Activated naive CD4-positive, alpha-beta T cell (primary cell): ENCODE measurements at places on chromosomes 6 and 20.
A peak's percentile ranks its signal among the peaks of the same experiment; 100 is the strongest.

DNA sequence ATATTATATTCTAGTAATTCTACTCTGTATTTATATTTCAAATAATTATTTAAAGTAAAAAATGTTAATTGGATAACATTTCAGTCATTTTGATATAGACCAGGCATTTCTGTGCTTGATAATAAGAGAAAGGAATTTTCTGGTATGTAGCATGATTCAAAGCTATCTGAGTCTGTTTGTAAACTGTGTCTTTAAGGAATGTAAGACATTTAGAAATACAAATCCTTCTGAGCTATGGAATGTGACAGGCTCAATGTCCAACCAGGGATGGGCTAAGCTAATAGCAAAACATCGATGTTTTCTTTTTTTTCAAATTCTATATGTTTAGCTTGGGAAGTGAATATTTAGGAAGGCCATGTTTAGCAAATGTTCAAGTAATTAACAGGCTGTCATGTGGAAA is 41.5 kb upstream of the FAM83B start:
- DNase-seq: no peak

- no peak for DNase-seq
Measured at GRCh38 chr6:159092631-159093030, 47.8 kb upstream of the TAGAP start.

DNA sequence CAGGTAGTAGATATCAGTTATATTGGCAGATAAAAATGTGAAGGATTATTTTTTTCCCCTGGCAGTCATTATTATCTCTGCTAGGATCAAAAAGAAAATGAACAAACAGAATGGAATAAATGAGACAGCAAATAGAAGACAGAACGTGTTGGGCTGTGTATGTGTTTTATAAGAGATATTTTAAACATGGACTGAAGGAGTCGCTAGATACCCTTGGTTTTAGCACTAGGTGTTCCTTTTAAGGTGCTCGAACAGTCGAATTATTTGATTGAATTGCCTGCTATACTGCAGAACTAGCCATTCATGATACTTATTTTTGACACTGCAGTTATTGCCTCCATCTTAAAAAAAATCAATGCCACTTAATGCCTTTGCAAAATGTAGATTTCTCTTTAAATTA is 3.7 kb downstream of the GRIK2 start:
- no peak for DNase-seq

GRCh38 chr6:170192905-170193304 is 98.0 kb downstream of the DLL1 start:
- no peak for DNase-seq

- DNase-seq: no peak
Measured at GRCh38 chr6:28586324-28586723, 60.6 kb downstream of the GPX5 start.

GRCh38 chr20:29427201-29428060 is 1830.0 kb upstream of the DEFB115 start:
- no peak for DNase-seq

- no peak for DNase-seq
Measured at GRCh38 chr6:99130897-99131873, 183.4 kb upstream of the FBXL4 start.

DNA sequence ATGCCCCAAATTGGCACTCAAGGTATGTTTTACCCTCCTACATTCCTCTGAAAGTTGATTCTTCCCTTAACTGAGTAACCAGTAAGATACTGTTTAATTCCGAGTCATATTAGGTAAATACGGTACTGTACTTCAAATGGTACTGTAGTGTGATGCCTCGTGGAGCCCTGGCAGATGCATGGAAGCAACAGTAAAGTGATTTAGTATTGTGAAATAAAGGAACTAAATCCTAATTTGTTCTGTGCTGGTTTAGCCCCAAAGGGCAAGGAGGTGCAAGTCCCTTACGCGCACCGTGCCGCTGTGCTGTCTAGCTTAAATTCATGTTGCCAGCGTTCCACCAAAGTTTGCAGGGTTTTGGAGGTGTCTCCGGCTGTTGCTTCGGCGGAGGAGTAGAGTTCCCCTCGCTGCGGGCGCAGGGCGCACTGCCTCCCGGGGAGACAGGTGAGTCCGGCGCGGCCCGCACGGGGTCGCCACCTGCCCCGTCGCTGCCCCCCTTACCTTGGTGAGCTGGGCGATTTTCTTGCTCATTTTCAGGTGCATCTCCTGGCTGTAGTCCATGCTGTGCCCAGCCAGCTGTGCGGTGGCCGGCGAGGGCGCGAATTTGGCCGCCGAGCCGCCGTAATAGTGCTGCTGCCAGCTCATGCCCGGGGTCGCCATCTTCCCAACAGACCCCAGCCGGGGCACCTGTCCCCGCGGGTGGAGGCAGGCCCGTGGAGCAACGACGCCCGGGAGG is 655 bp downstream of the FAM184A start:
- DNase-seq: peak; percentile 23

DNA sequence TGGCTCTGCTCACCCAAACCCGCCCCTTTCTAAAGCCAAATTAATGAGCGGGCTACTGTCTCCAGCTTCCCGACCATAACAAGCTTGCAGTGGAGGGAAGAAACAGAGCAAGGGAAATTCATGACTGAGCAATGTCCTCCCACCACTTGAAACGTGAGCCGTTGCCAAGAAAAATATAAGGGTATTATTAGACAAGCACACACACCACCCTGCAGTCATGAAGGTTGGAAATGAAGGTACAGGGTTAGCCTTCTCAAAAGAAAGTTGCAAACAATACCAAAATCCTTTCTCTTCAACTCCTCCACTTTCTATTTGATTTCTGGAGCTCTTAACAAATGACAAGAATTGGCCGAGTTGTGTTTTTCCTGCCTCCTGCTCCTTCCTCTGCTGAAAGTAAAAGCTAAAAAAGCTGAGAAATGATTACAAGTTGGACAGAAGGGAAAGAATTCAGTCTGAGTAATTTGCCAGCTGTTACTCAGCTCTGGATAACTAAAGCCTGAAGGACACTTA is 151.1 kb upstream of the B3GAT2 start:
- DNase-seq: no peak

GRCh38 chr20:19546648-19547047 is 211.4 kb upstream of the RIN2 start:
- no peak for DNase-seq

DNA sequence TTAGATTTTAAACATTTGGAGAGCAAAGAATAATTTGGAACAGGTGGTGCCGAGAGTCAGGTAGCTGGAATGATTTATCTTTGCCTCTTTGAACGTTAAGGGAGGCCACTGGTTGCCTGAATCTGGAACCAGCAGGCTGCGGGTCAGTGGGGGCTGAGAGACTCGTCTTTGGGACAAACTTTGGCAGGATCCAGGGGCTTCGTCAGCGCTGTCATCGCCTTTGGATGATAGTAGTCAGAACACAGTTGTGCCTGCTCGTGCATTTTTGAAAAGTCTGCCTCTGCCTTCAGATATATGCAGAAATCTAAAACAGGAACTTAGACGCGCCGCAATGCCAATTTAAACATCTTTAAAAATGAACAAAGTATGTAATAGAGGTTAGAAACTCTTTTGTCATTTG is 5.0 kb downstream of the EYA2 start:
- no peak for DNase-seq

GRCh38 chr6:129368970-129369369 is 341.0 kb downstream of the ARHGAP18 start:
- DNase-seq: no peak

GRCh38 chr6:161414707-161415106 is 140.8 kb upstream of the AGPAT4 start:
- DNase-seq: no peak

GRCh38 chr6:25458485-25458884 is 179.3 kb downstream of the CARMIL1 start:
- no peak for DNase-seq

GRCh38 chr6:111870051-111870741 is 3.1 kb downstream of the FYN start:
- no peak for DNase-seq

DNA sequence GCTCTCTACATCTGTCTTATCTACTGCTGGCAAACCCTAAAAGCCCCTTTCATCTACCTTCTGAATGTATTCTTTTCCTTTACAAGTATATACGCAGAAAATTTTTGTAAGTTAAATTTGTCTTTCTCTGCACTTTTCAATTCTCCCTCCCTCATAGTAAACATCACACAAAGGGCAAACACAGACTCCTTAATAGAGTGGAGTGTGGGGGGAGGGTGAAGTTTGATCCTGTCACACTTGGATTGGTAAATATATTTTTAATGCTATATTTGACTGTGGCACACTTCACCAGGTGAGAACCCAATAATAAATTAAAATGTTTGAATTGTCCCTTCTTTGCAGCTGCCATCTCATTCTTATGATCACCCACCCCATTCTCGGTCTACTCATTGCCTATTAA is 33.2 kb upstream of the PAQR8 start:
- DNase-seq: no peak

DNA sequence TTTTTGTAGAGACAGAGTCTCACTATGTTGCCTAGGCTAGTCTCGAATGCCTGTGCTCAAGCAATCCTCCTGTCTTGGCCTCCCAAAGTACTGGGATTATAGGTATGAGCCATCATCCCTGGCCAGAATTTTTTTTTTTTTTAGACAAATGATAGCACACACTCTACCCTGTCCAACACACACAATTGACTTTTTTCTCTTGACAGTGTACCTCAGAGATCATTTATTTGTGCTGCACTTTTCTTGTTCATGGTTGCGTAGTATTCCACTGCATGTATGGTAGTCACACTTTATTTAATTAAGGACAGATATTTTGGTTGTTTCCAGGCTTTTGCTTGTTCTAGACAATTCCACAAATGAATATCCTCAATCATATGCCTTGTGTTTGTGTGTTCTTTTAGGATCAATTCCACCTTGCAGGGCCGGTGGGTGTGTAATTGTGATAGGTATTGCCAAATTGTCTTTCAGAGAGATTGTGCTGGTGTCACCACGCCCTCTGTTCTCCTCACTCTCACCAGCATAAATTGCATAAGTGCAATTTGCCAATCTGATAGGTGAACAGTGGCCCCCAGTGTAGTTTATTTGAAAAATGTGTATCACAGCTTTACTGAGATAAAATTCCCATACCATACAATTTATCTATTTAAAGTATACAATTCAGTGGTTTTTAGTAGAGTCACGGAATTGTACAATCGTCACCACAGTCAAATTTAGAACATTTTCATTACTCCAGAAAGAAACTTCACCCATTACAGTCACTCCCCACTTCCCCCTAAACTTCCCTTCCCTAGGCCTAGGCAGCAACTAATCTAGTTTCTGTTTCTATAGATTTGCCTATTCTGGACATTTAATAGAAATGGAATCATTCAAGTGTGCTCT is 20.1 kb downstream of the SRC start:
- DNase-seq: no peak

DNA sequence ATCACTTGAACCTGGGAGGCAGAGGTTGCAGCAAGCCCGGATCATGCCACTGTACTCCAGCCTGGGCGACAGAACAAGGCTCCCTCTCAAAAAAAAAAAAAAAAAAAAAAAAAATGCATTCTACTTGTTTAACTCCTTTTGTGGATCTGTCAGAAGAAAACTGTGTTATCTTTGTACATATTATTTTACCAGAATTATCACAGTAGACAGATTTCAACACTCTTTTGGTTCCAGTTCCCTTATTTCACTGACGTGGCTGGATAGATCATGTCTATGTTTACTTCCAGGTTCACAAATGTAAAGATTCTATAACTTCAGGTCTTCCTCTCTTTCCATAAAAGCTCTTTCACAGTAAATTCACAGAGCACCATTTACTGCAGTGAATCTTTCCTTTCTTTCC is 18.4 kb downstream of the NUDT3 start:
- DNase-seq: no peak

- DNase-seq: no peak
Measured at GRCh38 chr6:129491436-129491835, 218.5 kb downstream of the ARHGAP18 start.

- no peak for DNase-seq
Measured at GRCh38 chr20:3479759-3480615, 9.2 kb downstream of the ATRN start.

GRCh38 chr20:53925651-53926401 is 144.6 kb downstream of the BCAS1 start:
- no peak for DNase-seq

GRCh38 chr20:17077030-17077429 is 149.8 kb upstream of the PCSK2 start:
- DNase-seq: no peak

DNA sequence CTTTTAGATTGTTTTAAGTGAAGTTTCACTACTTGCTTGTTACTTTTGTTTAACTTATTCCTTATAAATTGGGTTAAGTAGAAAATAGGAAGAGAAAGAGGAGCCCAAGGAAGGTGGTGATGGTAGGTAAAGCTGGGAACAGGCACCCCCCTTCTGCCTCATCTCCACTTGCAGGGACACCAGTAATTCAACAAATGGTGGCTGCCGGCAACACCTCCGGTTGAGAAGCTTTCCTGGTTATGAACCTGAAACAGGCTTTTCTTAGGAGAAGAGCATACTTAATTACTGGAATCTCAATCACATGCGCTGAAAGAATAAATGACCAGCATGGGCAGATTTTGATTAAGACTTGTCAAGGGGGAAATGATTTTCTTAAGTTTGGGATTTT is 158.9 kb upstream of the ZNF217 start:
- DNase-seq: no peak

DNA sequence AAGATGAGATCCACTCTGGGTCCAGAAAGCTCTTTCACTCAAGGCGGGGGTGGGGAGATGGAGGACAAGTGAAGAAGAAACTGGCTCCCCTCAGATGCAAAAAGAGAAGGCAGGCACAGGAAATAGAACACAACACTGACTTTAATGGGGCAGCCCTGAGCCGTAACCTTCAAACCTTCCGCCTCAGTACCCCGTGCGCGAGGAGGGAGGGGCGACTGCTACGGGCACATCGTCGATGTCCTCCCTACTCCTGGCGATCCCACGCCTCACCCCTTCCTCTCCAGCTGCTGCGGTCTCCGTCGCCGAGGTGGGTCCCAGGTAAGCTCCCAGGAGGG is 3.9 kb downstream of the SPEF1 start:
- no peak for DNase-seq

DNA sequence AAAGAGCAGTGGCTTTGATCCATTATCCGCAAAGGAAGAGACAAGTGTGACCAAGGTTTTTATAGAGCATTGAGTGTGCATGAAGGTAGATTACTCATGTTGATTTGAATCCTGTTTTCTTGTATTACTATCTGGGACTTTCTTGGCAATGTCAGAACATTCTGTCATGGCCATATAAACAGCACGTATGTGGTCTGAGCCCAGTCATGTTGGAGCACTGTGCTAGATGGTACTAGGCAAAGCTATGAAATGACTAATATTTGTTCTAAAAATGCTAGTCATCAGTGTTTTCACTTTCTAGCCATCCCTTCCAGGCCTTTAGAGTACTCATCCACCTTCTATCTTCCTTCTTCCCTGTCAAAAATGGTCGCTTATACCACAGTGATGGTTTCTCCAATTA is 278.6 kb upstream of the FLRT3 start:
- no peak for DNase-seq

- DNase-seq: no peak
Measured at GRCh38 chr6:126071000-126071647, 84.8 kb downstream of the TRMT11 start.

GRCh38 chr6:25499615-25500235 is 152.3 kb upstream of the SCGN start:
- DNase-seq: no peak

DNA sequence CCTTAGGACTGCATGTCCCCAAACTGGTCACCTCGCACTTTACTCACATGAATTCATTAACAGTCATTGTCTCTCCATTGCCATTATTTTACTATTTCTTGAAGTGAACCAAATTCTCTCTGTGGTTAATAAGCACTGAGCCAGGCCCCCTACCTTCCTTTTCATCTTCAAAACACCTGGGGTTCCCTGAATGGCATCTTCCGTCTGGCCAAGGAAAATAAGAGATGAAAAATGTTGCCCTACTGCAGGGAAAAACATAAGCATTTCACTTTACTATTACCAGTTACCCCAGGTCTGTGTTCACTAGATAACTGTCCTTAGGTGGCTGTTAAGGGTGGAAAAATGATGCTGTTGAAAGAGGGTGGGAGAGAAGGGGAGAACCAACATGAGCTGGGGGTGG is 10.0 kb upstream of the NKX2-2 start:
- no peak for DNase-seq
